ENCODE measurements at places on chromosomes 13 and 19.

- DNase-seq = no peak
Observed at GRCh38 chr13:73142071-73142470, 83.3 kb downstream of the KLF5 start.

DNA sequence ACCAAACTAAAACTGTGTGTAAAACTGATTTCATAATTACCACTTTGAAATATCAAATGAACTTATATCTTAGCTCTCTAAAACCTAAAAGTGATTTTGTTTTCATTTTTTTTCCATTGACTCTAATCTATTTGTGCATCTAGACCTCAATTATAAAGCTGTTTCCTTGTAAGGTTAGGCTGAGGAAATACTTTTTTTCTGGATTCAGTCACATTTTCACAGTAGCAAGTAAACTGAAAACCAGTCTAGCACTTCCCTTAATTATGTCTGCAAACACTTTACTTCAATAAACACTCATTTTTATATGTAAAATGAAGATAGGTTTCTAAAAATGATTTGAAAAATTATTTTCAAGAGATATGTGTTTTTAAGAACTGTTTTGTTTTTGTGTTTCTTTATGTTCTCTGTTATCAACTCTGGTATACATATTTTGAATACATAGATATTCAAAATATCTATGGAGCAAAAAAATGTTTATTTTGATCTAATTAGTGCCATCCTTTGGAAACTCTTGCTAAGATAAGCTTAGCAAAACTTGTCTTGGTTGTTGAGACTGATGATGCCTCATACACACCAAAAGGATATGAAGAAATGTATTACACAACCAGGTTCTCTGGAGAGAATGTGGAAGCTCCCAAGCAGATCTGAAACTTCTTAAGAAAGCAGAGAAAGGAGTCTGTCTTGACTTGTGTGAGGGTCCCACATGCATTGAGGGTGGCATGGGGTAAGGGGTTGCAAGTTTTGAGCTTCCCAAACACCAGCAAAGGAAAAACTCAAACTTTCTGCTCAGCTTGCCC is 1887.4 kb downstream of the PCDH9 start:
- no peak for DNase-seq

- DNase-seq = no peak
Observed at GRCh38 chr19:51372021-51372648, 319 bp downstream of the NKG7 start.

GRCh38 chr13:28885181-28885580 is 65.0 kb downstream of the MTUS2 start:
- DNase-seq = no peak

DNA sequence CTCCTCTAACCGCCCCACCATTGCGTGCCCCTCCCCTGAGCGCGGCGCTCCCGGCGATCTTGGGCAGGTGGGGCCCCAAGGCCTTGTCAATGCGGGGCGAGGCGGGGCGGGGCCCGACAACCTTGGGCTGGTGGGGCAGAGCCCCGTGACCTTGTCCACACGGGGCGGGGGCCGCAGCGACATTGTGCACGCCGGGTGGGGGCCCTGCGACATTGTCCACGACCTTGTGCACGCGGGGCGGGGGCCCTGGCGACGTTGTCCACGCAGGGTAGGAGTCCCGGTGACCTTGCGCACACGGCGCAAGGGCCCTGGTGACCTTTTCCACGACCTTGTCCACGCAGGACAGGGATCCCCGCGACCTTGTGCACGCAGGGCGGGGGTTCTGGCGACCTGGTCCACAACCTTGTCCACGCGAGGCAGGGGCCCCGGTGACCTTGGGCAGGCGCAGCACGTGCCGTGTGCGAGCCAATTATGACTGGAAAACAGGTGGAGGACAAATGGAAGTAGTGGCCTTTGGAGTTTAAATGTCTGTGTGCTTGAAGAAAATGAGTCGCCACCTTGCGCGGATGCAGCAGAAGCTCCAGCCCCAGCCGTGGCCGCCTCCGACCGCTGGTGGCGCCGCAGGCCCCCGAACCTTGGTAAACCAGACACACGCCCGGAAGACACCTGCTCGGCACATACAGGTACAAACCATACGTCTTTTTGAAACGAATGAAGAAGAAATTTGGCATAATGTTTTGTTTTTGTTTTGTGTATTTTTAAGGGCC is 62.6 kb downstream of the LATS2 start:
- DNase-seq = no peak

DNA sequence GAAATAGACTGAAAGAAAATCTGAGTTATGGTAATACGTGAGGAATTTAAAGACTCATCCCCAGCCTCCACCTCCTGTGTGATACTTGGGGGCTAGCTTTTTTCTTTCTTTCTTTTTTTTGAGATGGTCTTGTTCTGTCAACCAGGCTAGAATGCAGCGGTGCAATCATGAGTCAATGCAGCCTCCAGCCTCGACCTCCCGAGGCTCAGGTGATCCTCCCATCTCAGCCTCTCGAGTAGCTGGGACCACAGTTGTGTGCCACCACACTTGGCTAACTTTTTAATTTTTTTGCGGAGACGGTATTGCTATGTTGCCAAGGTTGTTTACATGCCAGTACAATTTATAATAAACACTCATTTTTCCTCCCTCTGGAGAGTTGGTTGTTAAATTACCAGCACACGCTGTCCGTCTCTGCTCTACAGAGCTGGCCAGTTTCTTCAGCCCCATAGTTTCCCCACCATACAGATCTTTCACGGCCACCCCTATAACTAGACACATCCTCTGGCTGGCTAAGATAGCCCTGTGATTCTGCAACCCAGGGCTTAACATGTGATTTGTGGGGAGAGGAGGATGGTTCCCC is 4.8 kb downstream of the TNFSF9 start:
- no peak for DNase-seq

DNA sequence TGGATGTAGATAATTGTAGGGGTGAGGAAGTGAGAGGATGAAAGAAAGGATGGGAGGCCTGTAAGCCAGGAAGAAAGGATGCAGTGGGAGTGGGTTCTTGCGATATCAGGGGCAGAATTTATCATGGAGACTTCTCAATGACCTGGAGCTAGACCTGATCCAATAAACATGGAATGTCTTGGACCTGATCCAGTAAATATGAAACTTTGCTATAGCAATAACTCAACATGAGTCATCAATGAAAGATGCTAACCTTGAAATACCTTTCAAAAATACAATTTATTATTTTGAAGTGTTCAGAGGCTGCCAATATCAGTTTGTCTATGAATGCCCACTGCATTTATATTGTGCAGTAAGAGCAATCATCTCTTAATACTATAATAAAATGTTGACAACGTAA is 279.5 kb downstream of the POU4F1 start:
- no peak for DNase-seq

- DNase-seq = no peak
Observed at GRCh38 chr19:8323781-8324185, 2.5 kb downstream of the RPS28 start.

DNA sequence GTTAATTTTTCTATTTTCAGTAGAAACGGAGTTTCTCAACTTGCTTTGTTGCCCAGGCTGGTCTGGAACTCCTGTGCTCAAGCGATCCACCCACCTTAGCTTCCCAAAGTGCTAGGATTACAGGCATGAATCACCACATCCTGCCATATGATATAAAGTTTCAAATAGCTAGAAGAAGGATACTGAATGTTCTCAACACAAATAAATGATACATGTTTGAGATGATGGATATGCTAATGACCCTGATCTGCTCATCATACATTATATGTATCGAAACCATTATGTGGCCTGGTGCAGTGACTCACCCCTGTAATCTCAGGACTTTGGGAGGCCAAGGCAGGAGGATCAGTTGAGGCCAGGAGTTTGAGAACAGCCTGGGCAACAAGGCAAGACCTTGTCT is 11.5 kb downstream of the CIB3 start:
- no peak for DNase-seq

DNA sequence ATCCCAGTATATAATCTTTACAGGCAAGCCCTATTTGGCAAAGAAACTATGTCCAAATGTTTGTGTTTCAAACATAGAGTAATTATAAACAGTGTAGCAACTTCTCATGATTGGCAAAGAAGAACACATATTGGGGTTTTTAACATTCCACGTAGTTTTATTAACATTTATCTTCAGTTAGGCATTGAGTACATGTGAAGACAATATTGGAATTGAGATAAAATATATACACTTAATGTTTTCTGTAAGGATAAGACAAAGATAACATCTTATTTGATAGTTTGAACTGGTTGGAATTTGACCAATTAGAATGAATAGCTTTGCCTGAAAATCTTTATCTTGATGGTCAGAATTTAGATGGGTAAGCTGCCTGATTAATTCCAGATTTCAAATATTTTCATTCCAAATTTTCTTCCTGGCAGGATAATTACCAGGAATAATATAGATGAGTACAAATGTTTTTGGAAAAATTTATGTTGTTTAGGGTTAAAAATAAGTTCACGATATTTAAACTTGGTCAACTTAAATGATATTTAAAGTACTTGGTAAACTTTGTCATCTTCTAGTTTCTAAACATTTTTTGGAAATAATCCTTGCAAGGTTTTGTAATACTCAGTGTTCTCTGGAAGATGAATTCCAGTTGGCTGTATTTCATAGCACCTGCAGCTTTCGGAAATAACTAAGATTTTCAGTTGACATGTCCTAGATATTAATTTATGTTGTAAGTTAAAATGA is 536.5 kb upstream of the SPRY2 start:
- no peak for DNase-seq

- DNase-seq = no peak
Observed at GRCh38 chr19:54035215-54036178, 28.2 kb downstream of the VSTM1 start.

Data from activated T-helper 1 cell treated with anti-CD3 and anti-CD28 coated beads, Interleukin-2, amount 50 U/mL, for 16 hours (primary cell).